Stimulated activated CD4-positive, alpha-beta T cell treated with anti-CD3 and anti-CD28 coated beads, TNF-alpha, amount 100 ng/mL, for 1 hour (primary cell): ENCODE measurements at places on chromosomes 7 and 10.

GRCh38 chr10:62036186-62037081, 134.9 kb downstream of the ARID5B start:
- DNase-seq = no peak

DNA sequence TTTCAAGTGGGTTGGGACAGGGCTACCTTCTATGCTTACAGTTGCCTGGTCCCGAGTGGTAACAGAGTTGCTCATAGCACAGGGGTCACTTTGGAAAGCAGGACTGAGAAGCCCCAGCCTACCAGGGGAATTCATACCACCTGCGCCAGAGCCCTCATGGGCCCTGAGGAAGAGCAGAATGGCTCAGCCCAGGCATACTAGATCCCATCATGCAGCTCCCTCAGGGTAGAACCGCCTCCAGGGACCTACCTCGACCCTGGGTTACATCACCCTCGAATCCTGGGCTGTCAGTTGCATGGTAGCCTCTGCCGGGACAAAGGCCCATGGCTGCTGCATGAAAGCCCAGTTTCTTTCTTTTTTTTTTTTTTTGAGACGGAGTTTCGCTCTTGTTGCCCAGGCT, 2.9 kb downstream of the CUEDC2 start:
- DNase-seq = no peak

GRCh38 chr10:22500656-22501340, 155.5 kb downstream of the SPAG6 start:
- no peak for DNase-seq

DNA sequence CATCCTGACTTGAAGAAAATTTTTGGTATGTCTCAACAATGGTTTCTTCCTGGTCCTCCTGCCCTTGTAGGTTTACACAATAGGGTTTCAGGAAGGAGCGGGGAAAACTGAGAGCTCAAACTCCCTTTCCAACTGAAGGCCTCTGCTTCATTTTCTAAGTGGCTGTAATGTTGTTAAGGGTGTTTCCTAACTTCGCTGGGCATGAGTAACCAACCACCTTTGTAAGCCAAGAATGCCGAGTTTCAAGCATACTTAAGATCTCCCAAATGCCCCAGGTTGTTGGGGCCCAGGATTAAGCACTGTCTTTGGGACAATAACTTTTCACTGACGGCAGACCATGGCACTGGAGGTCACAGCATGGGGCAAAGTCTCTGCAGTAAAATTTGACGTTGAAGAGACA, 33.6 kb upstream of the DRGX start:
- no peak for DNase-seq

- DNase-seq = no peak
Observed at GRCh38 chr7:149302222-149302621, 40.2 kb downstream of the ZNF783 start.

DNA sequence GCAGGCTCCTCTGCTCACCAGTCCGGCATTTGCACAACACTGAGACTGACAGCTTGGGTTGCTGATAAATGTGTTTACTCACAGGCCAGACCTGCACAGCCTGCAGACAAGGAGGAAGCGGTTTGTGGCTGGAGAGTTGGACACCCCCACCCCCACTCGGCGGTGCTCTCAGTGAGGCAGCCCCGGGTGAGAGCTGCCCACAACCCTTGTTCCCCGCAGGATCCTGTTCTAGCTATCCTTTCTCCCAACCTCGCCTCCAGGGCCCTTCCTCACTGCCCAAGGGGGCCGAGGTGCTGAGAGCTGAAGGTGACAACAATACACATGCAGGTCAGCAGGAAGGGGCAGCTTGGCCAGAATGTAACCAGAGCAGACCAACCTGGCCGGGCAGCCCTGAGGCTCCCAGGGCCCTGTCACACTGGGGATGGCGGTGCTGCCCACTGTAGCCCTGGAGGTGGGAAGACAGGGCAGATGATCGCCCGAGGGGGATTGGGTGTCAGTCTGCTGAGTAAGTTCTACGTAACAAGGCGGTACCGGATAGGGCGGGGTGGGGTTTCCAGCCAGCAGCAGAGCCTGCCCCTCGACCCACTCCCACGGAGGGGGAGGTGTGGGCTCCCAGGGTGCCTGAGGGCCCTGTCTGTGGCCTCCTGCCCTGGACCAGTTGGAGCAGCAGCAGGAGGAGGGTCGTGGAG, 2.1 kb upstream of the ADAM8 start:
- no peak for DNase-seq

DNA sequence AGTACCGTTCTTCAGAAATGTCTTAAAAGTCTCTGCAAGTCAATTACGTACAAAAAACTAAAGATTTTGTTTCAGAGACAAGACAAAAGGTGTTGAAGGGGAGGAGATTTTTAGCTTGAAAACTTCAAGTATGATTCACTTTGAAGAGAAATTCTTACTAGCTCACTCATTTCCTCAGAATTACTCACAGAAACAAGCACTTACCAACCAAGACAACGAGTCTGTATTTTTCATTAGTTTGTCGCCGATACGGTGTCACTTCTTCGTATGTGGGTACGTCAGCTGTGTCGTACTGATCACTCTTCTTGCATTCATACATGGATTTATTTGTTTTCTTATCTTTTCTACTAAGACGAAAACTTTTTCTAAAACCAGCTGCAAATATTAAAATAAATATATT, 90.6 kb upstream of the ODAD2 start:
- DNase-seq = no peak

- no peak for DNase-seq
Observed at GRCh38 chr10:88840881-88841280, 10.8 kb downstream of the ANKRD22 start.

- no peak for DNase-seq
Observed at GRCh38 chr10:69088801-69089501, 1.0 kb downstream of the SRGN start.

DNA sequence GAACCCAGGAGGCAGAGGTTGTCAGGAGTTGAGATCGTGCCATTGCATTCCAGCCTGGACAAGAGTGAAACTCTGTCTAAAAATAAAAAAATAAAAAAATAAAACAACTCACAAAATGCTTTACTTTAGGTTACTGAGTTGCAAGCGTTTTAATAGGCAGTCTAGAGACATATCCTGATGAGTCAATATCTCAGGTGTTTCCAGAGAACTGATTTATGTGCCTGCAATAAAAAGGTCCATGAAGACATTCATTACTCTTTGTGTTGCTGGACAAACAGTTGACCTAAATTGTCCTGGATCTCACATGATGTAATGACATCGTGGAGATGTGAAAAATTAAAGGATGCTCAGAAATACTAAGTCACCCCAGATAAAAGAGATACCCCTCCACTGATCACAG, 31.5 kb downstream of the CDNF start:
- no peak for DNase-seq
